GM13976 (cell line): ENCODE measurements at places on chromosomes 4 and X.

GRCh38 chr4:83221897-83222441 lies 62.6 kb downstream of the COQ2 start:
- no peak for DNase-seq

GRCh38 chr4:5517372-5517771 lies 191.0 kb downstream of the EVC2 start:
- DNase-seq, result no peak

DNA sequence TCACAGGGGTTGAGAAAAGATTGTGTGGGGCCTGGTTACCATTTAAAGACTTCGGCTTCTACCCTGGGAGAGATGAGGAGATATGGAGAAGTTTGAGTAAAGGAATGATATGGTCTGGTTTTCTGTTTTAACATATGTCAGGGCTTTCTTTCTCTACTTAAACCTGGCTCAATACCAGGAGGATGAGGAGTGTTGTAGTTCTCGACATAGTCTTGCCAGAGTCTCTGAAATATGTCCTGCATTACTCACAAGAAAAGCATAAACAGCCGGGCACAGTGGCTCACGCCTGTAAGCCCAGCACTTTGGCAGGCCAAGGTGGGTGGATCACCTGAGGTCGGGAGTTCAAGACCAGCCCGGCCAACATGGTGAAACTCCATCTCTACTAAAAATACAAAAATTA lies 16.4 kb upstream of the ACE2 start:
- DNase-seq, result no peak

DNA sequence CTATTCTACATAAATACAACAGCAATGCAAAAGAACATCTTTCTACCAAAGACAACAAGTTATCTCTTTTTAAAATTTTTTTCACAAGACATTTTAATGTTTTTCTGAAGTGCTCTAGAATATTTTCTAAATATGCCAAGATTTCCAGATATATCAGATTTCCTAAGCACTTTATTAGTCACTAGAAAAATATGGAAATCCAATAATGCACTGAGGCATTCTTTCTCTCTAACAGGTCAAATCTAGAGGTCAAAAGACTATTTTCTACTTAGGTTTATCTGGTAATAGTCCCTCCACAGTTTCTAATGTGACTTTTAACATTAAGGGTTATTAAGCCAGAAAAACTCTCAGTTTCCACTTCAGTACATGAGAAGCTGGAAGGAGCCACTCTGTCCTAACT lies 1041.2 kb upstream of the INTU start:
- no peak for DNase-seq

- DNase-seq, result no peak
Observed at GRCh38 chrX:13271511-13271910, 48.3 kb downstream of the ATXN3L start.

GRCh38 chr4:102551958-102552565 lies 50.9 kb downstream of the NFKB1 start:
- no peak for DNase-seq

DNA sequence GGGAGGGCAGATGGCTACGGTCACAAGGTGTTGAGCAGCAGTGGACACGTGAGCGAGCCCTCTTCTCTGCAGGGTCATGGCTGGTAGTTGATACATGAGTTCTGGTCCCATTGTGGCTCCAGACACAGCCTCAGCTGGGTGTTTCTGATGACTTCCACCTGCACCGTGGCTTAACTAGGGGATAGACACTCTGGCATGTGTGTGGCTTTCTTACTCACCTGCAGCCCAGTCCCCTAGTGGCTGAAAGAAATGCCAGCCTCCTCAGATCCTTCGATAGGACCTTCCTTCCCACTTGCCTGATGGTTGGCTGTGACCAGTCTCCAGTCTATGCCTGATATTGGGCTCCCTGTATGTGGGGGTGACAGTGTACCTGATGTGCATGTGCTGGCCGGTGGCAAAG lies 5.0 kb downstream of the GPR78 start:
- DNase-seq, result no peak

DNA sequence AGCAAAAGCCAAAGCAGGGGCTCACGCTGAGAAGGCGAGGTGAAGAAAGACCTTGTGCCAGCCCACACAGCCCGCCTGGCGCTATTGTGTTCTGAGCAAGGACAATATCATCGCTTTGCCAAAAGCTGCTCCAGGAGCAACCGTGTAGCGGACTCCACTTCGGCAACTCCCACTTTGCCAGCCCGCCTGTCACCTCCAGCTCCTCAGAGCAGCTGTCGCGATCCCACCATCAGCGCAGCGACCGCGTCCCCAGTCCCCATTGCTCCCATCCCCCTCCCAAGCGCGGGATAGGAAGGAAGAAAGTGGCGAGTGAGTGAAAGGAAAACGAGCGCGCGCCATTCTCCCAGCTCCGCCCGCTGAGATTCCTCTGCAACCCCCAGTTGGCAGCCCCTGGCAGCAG lies 759 bp downstream of the ZC4H2 start:
- DNase-seq, result peak; percentile 8

DNA sequence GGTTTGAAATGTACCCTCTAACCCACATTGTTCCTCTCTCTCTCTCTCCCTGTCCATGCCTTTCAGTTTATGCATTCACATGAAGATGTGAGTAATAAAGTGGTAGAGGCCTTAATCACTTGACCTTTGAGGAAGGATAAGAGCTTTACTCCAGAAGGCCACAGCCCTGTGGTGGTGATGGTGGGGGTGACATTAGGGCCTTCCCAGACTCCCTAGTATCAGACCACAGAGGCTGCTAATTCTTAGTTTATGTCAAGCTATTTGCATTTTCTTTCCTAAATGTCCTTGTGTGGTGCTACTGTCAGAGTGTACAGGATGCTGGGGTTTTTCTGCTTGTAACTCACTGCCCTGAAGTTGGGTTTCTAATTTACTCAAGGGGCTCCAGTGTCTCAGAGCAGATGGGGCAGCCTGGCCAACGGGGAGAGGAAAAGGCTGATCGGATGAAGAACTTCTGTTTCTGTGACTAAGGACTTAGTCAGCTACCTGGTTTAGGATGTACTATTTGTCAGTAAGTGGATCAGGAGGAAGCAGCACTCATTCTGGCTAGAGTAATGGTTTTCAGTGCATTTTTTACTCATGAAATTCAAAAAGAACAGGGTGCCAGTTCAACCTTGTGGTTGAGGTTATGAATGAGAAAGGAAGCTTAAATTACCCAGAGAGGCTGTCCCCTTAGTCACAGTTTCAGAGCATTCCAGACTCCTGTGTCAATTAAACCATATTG lies 509.6 kb upstream of the DIPK2B start:
- DNase-seq, result peak; percentile 15

- DNase-seq, result no peak
Observed at GRCh38 chrX:68696267-68696990, 49.0 kb downstream of the STARD8 start.

GRCh38 chrX:96771486-96771885 lies 86.8 kb downstream of the DIAPH2 start:
- DNase-seq, result no peak

DNA sequence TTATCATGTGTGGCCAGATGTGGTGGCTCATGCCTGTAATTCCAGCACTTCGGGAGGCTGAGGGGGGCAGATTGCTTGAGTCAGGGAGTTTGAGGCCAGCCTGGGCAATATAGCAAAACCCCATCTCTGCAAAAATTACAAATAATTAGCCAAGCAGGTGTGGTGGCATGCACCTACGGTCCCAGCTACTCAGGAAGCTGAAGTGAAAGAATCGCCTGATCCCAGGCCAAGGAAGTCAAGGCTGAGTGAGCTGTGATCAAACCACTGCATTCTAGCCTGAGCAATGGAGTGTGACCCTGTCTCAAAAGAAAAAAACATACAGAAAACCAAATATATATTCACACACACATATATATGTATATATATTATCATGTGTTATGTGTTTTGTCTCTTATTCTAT lies 15.0 kb downstream of the APELA start:
- no peak for DNase-seq

DNA sequence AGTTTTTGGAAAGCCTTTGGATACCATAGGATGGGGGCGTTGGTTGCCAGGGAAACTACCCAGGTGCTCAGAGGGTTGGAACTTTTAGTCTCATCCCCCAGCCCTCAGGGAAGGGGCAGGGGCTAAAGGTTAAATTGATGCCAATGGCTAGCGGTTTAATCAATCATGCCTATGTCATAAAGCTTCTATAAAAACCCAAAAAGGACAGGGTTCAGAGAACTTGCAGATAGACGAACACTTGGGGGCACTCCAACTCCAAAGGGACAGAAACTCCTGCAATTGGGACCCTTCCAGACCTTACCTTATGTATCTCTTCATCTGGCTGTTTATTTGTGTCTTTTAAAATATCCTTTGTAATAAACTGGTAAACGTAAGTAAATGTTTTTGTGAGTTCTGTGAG lies 30.0 kb upstream of the GPR173 start:
- DNase-seq, result no peak

DNA sequence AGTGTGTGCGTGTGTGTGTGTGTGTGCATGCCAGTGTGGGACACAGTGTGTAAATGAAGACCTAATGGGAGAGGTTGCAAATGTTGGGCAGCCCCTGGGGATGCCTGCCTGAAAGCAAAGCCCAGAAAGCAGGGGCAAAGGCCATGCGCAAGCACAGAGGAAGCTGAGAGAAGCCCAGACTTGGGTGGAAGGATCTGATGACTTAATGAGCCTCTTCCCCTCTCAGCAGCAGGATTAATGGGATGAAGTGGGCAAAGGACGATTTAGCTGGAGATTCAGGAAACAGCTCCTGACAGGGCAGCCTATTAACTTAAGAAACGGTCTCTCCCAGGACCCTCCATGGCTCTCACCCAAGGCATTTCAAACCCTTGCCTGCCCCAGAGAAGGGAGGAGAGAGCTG lies 107.3 kb downstream of the EFNB1 start:
- DNase-seq, result no peak

DNA sequence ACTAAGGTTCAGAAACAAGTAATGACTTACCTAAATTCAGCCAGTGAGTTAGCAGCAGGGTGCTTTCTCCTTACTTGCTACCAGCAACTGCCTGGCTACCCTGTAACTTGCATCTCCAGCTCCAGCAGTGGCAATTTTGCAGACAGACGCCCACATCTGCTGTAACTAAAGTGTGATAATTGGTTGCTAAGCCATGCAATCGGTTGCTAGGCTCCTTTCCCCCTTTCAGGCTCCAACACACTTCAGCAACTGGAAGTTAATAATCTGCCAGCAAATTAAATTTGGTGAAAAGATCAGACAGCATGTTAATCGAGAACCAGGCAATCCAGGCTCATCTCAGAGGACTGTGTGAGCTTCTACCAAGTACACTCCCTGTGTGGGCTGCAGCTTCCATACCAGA lies 24.2 kb upstream of the ARHGEF9 start:
- DNase-seq, result no peak

DNA sequence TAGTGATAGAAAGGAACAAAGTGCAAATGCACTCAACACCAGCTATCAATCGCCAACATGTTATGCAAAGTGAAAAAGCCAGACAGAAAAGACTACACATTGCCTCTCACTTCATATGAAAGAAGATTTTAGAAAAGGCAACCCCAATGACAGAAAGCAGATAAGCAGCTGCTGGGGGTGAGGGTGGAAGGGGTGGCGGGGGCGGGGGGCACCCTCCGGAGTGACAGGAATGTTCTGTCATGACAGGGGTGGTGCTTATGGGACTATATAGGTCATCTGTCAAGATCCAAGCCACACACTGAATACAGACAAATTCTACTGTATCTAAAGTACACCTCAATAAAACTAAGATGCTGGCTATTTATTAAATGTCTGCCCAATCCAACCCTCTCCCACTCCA lies 10.7 kb downstream of the WDR1 start:
- DNase-seq, result no peak

DNA sequence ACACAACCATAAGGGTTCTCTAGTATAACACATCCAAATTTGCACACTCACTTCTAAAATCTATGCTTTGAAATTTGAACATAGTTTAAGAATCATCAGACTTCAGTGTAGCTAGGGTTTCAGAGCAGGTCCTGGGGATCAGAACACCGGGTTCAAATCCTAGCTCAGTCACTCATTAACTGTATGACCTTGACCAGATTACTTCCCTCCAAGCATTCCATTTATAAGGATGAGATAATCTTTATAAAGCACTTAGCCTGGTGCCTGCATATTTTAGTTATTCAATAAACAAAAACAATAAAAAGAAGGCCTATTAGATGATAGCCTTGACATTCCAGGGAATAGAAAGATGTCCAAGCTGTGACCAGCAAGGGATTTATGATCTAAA lies 4.8 kb upstream of the STBD1 start:
- no peak for DNase-seq

- DNase-seq, result no peak
Observed at GRCh38 chrX:42809569-42809968, 31.6 kb upstream of the PPP1R2C start.

DNA sequence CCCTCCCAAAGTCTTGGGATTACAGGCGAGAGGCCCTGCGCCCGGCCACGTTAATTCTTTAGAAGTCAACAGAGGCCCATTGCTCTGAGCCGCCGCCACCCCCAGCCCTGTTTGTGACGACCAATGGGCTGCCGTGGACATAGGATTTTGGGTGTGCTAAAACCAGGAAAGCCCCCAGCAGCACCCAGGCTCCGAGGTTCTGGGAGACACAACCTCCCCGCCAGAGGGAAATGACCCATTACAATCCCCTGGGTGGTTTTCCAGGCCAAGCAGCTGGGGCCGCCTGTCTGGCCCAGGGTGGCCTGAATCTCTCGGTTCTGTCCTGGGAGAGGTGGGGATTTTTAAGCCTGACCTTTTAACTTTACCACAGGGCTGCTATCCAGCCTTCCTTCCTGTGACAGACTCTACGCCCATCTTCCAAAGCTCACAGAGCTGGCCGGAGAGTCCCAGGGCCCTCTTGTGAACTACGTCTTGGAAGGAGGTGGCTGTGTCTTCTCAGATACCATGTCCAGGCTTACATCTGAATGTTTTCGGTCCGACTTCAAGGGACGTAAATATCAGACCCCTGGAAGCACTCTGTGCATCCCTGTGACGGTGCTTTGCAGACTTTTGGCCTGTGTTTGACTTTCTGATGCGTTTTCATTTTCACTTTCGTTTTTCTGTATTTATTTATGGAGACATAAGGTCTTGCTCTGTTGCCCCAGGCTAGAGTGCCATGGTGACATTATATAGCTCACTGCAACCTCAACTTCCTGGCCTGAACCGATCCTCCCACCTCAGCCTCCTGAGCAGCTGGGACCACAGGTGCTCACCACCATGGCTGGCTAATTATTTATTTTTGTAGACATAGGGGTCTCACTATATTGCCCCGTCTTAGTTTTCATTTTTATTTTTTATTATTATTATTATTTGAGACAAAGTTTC lies 36.0 kb downstream of the P2RY8 start:
- peak; percentile 76 for DNase-seq

DNA sequence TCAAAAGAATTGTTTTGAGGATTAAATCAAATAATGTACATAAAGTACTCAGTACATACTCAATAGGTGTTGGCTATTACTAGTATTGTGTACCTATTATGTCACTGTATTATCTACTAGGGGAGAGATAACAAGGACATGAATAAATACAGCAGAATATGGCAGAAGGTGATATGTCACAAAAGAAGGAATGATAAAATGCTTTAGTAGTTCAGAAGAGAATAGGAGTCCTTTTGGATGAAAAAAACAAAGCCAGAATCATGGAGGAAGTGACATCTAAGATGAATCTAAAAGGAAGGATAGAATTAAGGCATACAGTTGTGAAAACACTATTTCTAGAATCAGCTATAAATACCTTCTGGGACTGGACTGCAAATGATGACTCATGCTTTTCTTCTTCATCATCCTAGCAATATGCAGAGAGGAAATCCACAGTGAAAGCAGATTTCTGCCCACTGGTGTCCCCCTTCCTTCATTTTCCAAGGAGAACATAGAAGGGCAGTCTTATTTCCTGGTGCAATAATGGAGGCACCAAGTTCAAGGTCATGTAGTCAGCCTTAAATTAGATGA lies 98.7 kb downstream of the GLUD2 start:
- no peak for DNase-seq

- DNase-seq, result no peak
Observed at GRCh38 chrX:9597361-9598035, 132.6 kb downstream of the TBL1X start.
